Endodermal cell (in vitro differentiated cells): ENCODE measurements at places on chromosomes 6 and 20.

GRCh38 chr6:108968325-108969316 is 120.4 kb downstream of the ARMC2 start:
- DNase-seq, result peak; percentile 84

DNA sequence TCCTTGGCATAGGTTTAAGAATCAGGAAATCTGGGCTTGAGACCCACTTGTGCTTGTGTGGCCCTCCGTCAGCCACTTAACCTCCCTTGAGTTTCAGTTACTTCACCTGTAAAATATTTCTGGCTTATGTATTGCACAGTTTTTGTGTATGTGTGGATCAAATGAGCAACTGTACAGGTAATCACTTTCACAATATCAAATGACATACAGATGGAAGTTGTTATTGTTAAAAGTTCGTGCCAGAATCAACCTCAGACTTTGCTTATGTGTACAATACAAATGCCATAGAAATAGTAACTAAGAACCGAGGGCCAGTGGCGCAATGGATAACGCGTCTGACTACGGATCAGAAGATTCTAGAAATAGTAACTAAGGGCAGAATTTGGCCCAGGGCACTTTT is 65.6 kb upstream of the KIF13A start:
- no peak for DNase-seq

GRCh38 chr6:17606606-17607005 is 6.5 kb downstream of the FAM8A1 start:
- no peak for DNase-seq

GRCh38 chr6:8651998-8652397 is 216.7 kb upstream of the SLC35B3 start:
- no peak for DNase-seq

- DNase-seq, result peak; percentile 13
Observed at GRCh38 chr20:17616480-17617211, 46.8 kb downstream of the DSTN start.

GRCh38 chr6:168513766-168514165 is 72.8 kb downstream of the SMOC2 start:
- DNase-seq, result no peak

GRCh38 chr6:1670711-1671462 is 61.2 kb downstream of the FOXC1 start:
- no peak for DNase-seq
